Left ventricle myocardium inferior (tissue), 1 donor: ENCODE measurements at places on chromosomes 4 and X. TPM values are rescaled to one million over a fixed set of nuclear protein-coding genes. Genes with fewer than 3 reads are reported as not detected.

GRCh38 chrX:24235084-24235710, 78.7 kb downstream of the SUPT20HL2 start:
- H3K36me3 ChIP-seq, result no peaks in the 10 kb centered on the region
- no peaks in the 10 kb centered on the region for H3K4me1 ChIP-seq

DNA sequence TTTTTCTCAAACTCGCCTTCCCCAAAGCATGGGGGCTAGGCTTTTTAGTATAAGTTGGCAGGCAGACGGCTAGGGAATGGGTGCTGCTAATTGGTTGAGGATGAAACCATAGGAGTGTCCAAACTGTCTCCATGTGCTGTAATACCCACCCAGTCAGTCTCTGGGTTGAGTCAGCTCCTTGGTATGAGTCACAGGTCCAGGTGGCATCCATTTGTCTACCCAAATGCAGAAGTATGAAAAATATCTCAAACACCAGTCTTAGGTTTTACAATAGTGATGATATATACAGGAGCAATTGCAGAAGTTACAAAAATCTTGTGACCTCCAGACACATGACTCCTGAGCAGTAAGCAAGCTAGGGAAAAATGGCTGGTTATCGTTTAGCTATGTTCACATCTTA, 27.4 kb upstream of the CCSER1 start:
- no peaks in the 10 kb centered on the region for H3K4me1 ChIP-seq
- no peak overlapping the region for H3K27ac ChIP-seq
- DNase-seq, result no peak
- no peaks in the 10 kb centered on the region for H3K27me3 ChIP-seq

DNA sequence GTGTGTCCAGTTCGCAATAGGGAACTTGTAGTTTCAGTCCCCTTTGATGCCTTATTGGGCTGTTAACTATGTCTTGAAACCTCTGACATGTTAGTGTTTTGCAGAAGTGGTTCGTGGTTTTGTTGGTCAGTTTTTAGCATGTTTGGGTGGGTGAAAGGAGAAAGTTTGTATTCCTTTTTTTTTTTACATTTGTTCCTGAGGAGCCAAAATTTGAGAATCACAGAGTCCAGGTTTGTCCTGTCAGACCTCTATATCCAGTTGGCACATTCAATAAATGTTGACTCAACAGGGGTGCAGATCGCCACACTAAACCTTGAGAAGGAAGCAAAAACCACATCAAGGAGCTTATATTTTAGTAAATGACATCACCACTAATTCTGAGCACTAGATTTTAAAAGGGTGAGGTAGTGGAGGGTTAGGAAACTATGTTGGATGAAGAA, 26.2 kb downstream of the DLG3 start:
- no peaks in the 10 kb centered on the region for H3K36me3 ChIP-seq
- no peak overlapping the region for H3K27ac ChIP-seq
- H3K4me3 ChIP-seq, result no peak overlapping the region
- H3K4me1 ChIP-seq, result no peaks in the 10 kb centered on the region

GRCh38 chr4:81447566-81448229, 24.0 kb downstream of the RASGEF1B start:
- DNase-seq, result no peak
- H3K4me3 ChIP-seq, result no peak overlapping the region
- H3K4me1 ChIP-seq, result peaks cover 10% of the 10 kb centered on the region
- H3K27me3 ChIP-seq, result no peaks in the 10 kb centered on the region
- peaks cover 37% of the 10 kb centered on the region for H3K36me3 ChIP-seq

DNA sequence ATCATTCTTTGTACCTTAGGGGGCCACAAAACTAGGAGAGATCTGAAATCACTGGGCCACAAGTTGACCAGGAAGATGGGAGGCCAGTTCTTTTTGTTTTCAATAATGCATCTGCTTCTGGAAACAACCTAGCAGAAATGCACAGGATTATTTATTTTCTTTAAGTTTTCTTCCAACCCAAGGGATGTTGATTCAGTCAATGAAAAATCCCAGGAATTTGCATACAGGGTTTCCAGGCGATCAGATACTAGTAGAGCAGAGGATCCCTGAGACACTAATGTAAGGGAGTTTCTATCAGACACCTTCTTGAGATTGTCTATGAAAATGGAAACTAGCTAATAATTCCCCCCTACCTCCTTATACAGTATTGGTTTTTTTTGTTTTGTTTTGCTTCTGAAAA, 7.4 kb downstream of the ATOH1 start:
- peaks cover 57% of the 10 kb centered on the region for H3K27me3 ChIP-seq
- no peak overlapping the region for H3K27ac ChIP-seq
- peaks cover 7% of the 10 kb centered on the region for H3K4me1 ChIP-seq
- no peak for DNase-seq
- no peak overlapping the region for H3K4me3 ChIP-seq

SPARCL1 gene
- 292 TPM for total RNA-seq

PTTG2 gene
- total RNA-seq, result 0.58 TPM

NWD2 gene
- not detected for total RNA-seq
